Stromal cell of bone marrow (primary cell): ENCODE measurements at places on chromosomes 4 and X.
A peak's percentile ranks its signal among the peaks of the same experiment; 100 is the strongest.

DNA sequence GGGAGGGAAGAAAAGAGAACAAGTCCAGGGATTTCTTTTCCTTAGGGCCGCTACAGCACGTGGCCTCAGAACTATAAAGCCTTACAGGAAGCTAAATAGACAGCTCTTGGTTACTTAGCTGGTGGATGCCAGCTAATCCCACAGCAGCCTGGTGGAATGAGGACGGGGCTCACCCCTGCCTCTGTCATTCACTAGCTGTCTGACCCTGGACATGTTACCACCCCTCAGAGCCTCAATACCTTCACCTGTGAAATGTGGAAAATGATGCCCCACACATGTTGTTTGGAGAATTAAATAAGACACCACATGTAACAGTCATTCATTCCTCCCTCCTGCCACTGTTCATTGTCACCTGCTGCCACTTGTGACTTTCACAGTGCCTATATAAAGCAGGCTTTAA lies 15.7 kb downstream of the CCKAR start:
- DNase-seq: no peak

DNA sequence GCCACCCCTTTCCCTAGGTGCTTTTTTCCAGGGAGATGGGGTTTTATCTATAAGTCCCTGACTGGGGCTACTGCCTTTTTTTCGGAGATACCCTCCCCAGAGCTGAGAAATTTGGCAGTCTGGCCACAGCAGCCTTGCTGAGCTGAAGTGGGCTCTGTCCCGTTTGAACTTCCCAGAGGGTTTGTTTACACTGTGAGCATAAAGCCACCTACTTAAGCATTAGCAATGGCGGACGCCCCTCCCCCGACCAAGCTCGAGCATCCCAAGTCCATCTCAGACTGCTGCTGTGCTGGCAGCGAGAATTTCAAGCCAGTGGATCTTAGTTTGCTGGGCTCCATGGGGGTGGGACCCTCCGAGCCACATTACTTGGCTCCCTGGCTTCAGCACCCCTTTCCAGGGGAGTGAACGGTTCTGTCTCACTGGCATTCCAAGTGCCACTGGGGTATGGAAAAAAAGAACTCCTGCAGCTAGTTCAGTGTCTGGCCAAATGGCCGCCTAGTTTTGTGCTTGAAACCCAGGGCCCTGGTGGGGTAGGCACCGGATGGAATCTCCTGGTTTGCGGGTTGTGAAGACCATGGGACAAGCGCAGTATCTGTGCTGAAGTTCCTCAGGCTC lies 456.4 kb upstream of the HTR2C start:
- no peak for DNase-seq

DNA sequence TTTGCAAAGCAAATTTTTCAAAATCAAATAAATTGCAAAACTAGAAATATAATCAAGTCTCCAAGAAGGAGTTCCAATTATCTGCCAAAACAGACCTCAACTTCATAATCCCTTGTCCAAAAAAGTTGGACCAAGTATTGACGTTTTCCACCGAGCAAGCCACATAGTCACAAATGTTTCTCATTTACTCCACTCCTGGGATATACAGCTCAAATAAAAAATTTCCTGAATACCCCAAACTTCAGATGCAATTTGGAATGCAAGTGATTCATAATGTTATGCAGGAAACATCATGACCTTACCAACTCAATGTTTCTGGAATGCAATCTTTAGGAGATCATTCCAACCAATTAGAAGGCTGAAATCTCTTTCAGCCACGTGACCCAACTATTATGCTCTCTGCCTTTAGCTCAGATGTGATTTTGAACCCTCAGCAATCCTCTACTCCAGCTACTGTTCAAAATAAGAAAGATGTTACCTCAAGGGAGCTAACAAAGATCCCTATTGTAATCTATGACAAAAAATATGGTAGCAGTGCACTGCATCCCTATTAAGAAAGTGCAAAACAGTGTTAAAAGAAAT lies 72.4 kb downstream of the PRDM5 start:
- DNase-seq: peak; percentile 26

DNA sequence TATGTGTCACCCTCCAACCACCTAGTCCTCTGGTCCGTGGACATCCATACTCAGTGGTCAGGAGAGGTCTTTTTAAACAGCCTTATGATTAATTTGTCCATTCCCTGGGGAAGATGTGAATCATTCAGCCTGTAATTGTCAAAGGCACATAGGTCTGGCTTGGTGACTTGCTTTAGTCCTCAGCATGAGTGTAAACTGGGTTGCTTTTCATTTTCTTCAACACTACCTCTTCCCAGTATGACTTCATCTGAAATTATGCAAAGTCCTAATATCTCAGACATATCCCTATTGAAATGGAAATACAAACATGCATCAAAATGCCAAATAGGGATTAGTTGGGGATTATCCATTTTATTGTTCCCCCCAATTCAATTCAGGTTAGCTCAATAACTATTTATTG lies 208.3 kb upstream of the AMOT start:
- no peak for DNase-seq
